ENCODE measurements at places on chromosomes 1 and 21.

DNA sequence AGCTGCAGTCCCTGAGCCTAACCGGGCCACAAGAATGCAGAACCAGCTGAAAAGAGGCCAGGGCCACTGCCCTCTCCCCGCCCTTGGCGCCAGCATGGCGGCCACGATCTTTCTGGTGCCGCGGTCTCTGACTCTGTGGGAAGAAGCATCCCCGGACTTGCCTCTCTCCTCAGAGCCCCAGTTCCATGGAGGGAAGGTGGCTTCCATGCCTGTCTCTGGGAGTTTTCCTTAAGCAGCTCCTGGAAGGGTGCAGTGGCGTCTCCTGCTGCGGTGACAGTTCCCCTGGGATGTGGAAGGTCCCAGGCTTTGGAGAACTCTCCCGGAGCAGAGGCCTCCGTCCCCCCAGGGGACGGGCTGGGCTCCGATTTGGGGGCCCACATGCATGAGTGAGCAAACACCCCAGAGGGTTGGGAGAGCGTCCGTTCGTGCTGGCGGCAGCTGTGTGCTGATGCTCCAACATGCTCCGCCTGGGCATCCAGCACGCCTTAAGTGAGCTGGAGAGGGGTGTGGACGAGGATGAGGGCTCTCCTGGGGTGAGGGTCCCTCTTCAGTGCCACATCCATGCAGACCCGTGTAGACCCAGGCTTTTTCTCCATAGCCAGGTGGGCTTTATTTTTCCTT lies 109.8 kb upstream of the COL6A1 start:
- no peak for DNase-seq

GRCh38 chr1:65509912-65510680 lies 89.6 kb downstream of the LEPR start:
- DNase-seq, result peak; percentile 81

DNA sequence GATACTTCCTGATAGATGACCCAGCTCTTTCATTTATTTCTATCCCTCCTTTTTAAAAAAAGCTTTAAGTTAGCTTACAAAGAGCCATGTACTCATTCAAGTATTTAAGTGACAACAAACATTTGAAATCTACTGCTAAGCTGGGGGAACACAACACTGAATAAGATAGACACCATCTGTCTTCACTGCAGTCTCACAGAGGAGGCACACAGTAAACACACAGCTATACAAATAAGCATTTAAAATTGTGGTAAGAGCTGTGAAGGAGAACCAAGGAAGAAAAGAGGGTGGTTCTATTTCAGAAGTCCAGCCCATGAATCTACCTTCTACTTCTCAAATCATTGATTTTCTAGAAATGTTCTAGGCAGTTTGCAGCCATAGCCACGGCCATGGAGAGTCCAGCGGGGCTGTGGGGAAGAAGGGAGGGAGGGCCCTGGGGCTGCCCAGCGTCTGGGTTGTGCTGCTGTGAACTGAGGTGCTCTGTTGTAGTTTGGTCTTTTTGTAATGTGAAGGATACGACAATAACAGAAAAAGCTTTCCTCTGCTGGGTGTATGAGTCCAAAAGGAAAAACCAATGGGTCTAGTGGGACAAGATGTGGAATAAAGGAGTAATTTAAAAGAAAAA lies 28.2 kb downstream of the PRDM2 start:
- DNase-seq, result no peak

GRCh38 chr1:225808136-225808535 lies 1.8 kb upstream of the EPHX1 start:
- DNase-seq, result no peak
